ENCODE measurements at places on chromosomes 2 and 18.

DNA sequence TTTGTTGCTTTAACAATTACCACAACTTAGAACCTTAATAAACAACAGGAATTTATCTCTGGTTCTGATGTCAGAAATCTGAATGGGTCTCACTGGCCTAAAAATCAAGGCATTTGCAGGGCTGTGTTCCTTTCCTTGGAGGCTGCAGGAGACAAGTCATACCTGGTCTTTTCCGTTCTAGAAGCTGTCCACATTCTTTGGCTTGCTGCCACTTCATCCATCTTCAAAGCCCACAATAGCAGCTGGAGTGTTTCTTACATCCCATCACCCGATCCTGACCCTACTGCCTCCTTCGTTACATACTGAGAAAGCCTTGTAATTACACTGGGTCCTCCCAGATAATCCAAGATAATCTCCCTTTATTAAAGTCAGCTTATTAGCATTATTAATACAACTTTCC, 18.1 kb downstream of the NETO1 start:
- peaks cover 17% of the 10 kb centered on the region for H3K36me3 ChIP-seq
- no peaks in the 10 kb centered on the region for H3K4me1 ChIP-seq
- no peak for DNase-seq
- H3K27me3 ChIP-seq, result no peaks in the 10 kb centered on the region
- no peak overlapping the region for H3K4me3 ChIP-seq
- no peak overlapping the region for H3K27ac ChIP-seq

GRCh38 chr18:49677762-49678413, 116.0 kb downstream of the LIPG start:
- H3K27ac ChIP-seq, result peak overlapping the region; percentile 5
- DNase-seq, result no peak
- peaks cover 36% of the 10 kb centered on the region for H3K4me1 ChIP-seq
- H3K4me3 ChIP-seq, result no peak overlapping the region
- peaks cover 5% of the 10 kb centered on the region for H3K27me3 ChIP-seq

GRCh38 chr2:117127680-117128079, 686.8 kb upstream of the DDX18 start:
- H3K27me3 ChIP-seq, result no peaks in the 10 kb centered on the region
- no peaks in the 10 kb centered on the region for H3K4me1 ChIP-seq
- H3K27ac ChIP-seq, result no peak overlapping the region
- H3K36me3 ChIP-seq, result peaks cover 14% of the 10 kb centered on the region
- no peak overlapping the region for H3K4me3 ChIP-seq

- no peak overlapping the region for H3K4me3 ChIP-seq
- no peaks in the 10 kb centered on the region for H3K4me1 ChIP-seq
- no peaks in the 10 kb centered on the region for H3K27me3 ChIP-seq
- no peak for DNase-seq
- no peak overlapping the region for H3K27ac ChIP-seq
- H3K36me3 ChIP-seq, result no peaks in the 10 kb centered on the region
These were observed 398.3 kb downstream of the TMX3 start for GRCh38 chr18:68316636-68317035.

GRCh38 chr2:25620077-25620476, 53.3 kb downstream of the DTNB start:
- H3K27ac ChIP-seq, result peak overlapping the region; percentile 29
- H3K27me3 ChIP-seq, result no peaks in the 10 kb centered on the region
- peaks cover 18% of the 10 kb centered on the region for H3K4me1 ChIP-seq
- no peak overlapping the region for H3K4me3 ChIP-seq

DNA sequence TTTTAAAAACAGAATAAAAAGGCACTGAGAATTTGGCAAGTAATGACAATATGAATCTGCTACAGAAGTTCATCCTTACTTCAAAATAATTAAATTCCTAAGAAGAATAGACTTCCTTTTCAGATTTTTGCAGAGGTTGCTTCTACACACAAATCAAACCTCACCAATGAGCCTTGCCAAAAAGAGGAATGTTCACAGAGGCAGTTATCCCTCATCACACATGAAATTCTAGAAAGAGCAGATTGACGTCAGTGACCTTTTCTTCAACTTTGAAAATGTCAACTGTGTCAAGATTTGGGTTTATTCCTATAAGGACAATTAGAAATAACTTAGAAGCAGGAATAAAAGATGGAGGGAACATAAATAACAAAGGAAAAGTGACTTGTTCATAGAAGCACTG, 64.6 kb downstream of the MBD2 start:
- peaks cover 17% of the 10 kb centered on the region for H3K4me1 ChIP-seq
- DNase-seq, result no peak
- H3K27ac ChIP-seq, result no peak overlapping the region
- no peak overlapping the region for H3K4me3 ChIP-seq
- H3K36me3 ChIP-seq, result peaks cover 20% of the 10 kb centered on the region
- no peaks in the 10 kb centered on the region for H3K27me3 ChIP-seq

DNA sequence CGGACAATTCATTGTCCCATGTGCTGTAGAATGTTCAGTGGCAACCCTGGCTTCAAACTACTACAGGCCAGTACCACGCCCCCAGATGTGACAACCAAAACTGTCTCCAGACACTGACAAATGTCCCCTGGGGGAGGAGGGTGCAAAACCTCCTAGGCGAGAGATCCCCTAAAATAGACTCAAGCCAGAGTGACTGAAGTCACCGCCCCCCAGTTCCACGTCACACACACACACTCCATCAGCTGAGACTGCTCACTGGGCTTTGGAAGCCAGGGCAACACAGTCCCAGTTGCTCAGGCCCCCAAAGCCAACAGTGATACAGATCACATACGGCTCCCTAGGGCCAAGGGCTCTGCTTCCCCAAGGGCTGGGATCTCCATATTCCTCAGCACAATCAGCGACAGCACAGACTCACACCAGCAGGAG, 19.1 kb downstream of the HDAC4 start:
- H3K27me3 ChIP-seq, result peaks cover 7% of the 10 kb centered on the region
- DNase-seq, result no peak
- H3K27ac ChIP-seq, result peak overlapping the region; percentile 51
- H3K36me3 ChIP-seq, result peaks cover 40% of the 10 kb centered on the region
- no peak overlapping the region for H3K4me3 ChIP-seq

GRCh38 chr2:20537423-20538307, 90.8 kb downstream of the RHOB start:
- peaks cover 77% of the 10 kb centered on the region for H3K4me1 ChIP-seq
- H3K27me3 ChIP-seq, result peaks cover 13% of the 10 kb centered on the region
- peak overlapping the region; percentile 39 for H3K4me3 ChIP-seq
- DNase-seq, result no peak
- peak overlapping the region; percentile 95 for H3K27ac ChIP-seq
- H3K36me3 ChIP-seq, result no peaks in the 10 kb centered on the region

GRCh38 chr2:211599146-211599545, 939.5 kb downstream of the ERBB4 start:
- DNase-seq, result no peak
- H3K4me3 ChIP-seq, result no peak overlapping the region
- no peaks in the 10 kb centered on the region for H3K36me3 ChIP-seq

DNA sequence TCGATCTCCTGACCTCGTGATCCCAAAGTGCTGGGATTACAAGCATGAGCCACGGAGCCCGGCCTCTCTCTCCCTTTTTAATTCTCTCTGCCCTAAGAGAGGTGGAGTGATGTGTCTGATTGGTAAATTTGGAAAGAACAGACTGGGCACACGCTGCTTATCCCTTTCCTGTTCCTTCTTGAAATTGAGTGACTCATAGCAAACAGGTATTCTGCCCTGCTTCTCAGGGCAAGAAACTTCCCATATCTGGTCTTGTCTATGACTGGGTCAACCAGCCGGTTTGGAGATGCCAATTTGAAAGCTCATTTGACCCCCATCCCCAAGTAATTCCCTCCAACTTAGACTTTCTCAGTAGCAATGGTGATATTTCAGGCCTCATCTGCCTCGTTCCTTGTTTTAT, 15.0 kb downstream of the LYPD1 start:
- peaks cover 53% of the 10 kb centered on the region for H3K4me1 ChIP-seq
- peaks cover 43% of the 10 kb centered on the region for H3K36me3 ChIP-seq
- DNase-seq, result no peak
- H3K27ac ChIP-seq, result no peak overlapping the region
- H3K4me3 ChIP-seq, result no peak overlapping the region

GRCh38 chr2:101057051-101057933, 55.2 kb downstream of the RPL31 start:
- no peak overlapping the region for H3K4me3 ChIP-seq
- H3K4me1 ChIP-seq, result peaks cover 26% of the 10 kb centered on the region
- H3K27me3 ChIP-seq, result peaks cover 3% of the 10 kb centered on the region
- no peak overlapping the region for H3K27ac ChIP-seq
- H3K36me3 ChIP-seq, result peaks cover 37% of the 10 kb centered on the region

DNA sequence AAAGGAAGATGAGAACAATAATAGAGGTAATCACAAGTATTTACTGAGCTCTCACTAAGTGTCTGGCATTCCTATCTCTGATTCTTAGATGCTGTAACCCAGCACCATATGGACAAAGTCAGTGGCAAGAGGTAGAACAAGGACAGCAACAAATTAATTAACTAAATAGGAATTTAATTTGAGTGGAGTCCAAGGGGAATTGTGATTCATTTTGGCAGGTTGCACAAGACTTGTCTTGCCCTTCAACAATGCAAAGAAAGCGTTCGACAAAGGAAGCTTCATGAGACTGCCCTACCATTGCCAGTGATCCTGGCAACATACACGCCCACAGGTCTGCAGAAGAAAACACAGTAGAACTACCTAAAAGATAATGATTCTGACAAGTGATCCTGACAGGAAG, 221.6 kb downstream of the RBM43 start:
- no peaks in the 10 kb centered on the region for H3K36me3 ChIP-seq
- peaks cover 5% of the 10 kb centered on the region for H3K4me1 ChIP-seq
- no peak overlapping the region for H3K27ac ChIP-seq
- no peak overlapping the region for H3K4me3 ChIP-seq
- H3K27me3 ChIP-seq, result peaks cover 10% of the 10 kb centered on the region

DNA sequence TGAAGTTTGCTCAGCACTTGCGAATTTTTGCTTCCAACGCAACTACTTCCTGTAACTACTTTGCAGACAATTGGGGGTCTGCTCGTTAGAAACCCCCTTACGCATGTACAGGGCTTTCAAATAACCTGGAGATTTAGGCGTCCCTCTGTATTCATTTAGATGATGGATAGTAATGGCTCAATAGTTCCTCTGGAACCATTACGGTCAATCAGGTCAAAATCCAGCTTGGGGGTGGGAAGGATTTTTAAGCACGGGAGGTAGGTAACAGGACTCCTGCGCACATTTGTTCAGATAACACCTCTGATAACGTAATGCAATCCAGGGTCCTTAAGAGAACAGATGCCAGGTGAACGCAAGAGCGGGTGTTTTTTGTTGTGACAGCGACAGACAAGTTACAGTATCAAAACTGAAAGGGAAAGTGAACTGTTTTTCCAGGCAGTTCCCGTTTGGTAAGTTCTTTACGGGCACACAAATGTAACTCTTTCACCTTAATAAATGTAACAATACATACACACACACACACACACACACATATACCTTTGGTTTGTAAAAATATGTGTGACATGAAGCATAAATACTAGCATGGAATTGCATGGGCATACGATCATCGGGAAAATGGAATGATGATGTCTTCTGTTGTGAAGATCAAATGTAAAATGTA, 3.8 kb upstream of the OSR1 start:
- no peak overlapping the region for H3K27ac ChIP-seq
- H3K36me3 ChIP-seq, result no peaks in the 10 kb centered on the region
- H3K27me3 ChIP-seq, result peaks cover 71% of the 10 kb centered on the region
- DNase-seq, result no peak
- H3K4me1 ChIP-seq, result peaks cover 58% of the 10 kb centered on the region

- no peak for DNase-seq
- peaks cover 64% of the 10 kb centered on the region for H3K27me3 ChIP-seq
- H3K36me3 ChIP-seq, result no peaks in the 10 kb centered on the region
- H3K27ac ChIP-seq, result no peak overlapping the region
- H3K4me1 ChIP-seq, result peaks cover 11% of the 10 kb centered on the region
These were observed 22.0 kb upstream of the INHBB start for GRCh38 chr2:120323807-120324399.

GRCh38 chr2:64223055-64223454, 78.8 kb upstream of the PELI1 start:
- peaks cover 24% of the 10 kb centered on the region for H3K4me1 ChIP-seq
- H3K36me3 ChIP-seq, result no peaks in the 10 kb centered on the region
- no peak for DNase-seq
- H3K27me3 ChIP-seq, result peaks cover 6% of the 10 kb centered on the region

- DNase-seq, result peak; percentile 72
- H3K4me1 ChIP-seq, result peaks cover 28% of the 10 kb centered on the region
- H3K27ac ChIP-seq, result no peak overlapping the region
- peaks cover 70% of the 10 kb centered on the region for H3K27me3 ChIP-seq
- peak overlapping the region; percentile 85 for H3K4me3 ChIP-seq
These were observed 684.4 kb downstream of the NRXN1 start for GRCh38 chr2:50347358-50348044.

DNA sequence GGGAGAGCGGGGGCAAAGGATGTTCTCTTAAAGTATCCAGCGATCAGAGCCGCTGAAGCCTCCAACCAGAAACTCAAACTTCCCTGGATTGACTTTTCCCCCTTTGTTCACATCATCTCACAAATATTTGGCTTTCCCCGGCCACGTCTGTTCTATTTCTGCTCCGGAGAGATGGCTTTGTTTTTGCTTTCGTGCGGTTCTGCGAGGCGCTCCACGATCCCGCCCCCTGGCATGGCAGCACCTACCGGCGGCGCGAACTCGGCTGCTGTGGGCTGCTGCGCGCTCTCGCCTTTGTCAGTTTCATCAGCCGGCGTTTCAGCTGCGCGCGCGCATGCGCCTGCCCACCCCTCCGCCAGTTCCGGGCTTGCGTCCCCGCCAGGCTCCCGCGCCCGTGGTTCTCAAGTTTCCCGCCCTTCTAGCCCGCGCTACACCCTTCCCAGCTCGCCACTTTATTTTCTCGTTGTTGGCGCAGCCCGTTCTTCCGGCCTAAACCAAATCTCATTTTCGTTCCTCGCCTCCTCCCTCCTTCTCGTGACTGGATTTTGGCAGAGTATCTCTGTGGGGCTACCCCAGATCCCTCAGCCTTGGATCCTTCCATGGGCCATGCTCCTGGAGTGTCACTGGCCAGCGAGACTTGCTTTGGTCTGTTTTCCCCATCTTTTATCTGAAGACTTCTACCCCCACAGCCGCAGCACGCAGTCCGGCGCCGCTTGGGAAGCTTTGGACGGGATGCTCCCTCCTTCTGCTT, 98.0 kb downstream of the INSIG2 start:
- peak; percentile 91 for DNase-seq
- H3K4me3 ChIP-seq, result peak overlapping the region; percentile 90
- H3K27ac ChIP-seq, result peak overlapping the region; percentile 98
- no peaks in the 10 kb centered on the region for H3K36me3 ChIP-seq

DNA sequence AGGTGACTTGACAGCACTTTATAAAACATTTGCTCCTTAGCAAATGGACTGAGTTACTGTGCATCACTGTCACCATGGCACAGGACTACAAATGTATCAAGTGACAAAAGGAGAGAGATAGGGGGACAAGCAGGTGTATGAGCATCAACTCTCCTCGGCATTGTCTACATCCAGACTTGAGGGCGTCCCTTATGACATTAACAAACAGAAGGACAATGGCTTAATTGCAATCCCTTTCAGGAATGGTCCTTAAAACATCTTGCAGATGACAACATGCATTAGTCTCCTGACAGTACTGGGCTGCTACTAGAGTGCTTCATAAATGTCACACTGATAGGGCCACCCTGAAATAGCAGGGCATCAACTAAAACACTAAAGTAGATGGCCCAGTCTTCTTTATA, 198.8 kb downstream of the PDE1A start:
- no peaks in the 10 kb centered on the region for H3K36me3 ChIP-seq
- H3K27me3 ChIP-seq, result no peaks in the 10 kb centered on the region
- DNase-seq, result no peak
- no peak overlapping the region for H3K4me3 ChIP-seq
- H3K27ac ChIP-seq, result no peak overlapping the region
- no peaks in the 10 kb centered on the region for H3K4me1 ChIP-seq

Data from nephron progenitor cell (in vitro differentiated cells).